ENCODE measurements at places on chromosomes 4 and X.

GRCh38 chr4:54165438-54165837 lies 63.7 kb upstream of the PDGFRA start:
- DNase-seq, result no peak

GRCh38 chrX:51922561-51922960 lies 29.1 kb downstream of the MAGED1 start:
- no peak for DNase-seq

GRCh38 chr4:59200992-59201391 lies 1999.1 kb upstream of the ADGRL3 start:
- no peak for DNase-seq

DNA sequence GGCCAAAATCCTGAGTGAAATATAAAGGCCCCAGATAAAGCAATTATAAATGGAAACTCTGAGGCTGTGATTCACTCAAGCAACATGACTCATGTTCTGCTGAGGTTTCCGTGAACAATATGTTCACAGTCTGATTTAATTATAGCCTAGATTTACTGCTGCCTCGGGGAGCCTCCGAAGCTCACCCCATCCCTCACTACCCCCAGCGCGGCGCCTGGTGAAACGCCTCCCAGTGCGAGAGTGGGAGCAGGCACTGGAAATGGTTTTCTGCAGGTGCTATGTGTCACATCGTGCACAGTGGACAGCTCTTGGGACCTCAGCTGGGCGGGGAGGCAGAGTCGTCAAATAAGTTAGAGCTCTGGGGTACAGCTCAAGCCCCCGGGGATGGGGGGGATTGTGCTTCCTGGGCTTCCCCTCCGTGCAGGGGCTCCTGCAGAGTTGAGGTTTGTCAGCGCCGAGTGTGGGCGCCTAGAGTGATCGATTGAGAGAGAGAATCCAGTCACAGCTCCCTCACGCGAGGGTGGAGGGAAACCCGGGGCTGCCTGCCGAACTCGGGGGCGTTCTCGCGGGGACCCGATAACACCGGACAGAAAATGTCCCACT lies 110.6 kb downstream of the PHKA2 start:
- DNase-seq, result no peak

DNA sequence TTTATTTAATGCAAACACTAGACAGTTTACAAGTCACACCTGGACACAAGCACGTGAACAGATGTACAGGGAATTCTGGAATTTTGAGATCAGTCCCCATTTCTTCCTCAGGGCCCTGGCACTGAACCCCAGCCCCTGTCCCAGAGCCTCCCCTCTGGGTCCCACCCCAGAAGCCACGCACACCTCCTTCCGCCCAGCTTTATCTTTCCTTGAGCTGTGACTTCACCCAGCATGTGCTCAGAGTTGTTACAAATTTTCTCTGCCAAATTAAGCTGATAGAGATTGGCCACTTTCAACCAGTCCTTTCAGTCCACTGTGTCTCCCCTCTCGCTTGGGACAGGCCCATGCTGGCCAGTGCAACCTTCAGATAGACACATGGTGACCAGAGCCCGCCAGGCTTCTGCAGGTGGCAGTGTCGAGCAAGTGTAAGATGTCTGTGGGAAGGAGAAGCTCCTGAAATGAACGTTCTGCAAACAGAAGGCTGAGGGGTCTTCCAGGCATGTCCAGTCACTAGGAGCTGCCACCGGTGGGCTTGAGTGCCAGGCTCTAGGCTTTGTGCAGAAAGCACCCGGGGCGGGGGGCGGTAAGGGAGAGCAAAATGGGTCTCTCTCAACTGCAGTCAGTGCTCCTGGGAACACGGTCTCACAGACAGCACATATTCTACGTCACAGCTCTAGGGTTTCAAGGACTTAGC lies 73.3 kb downstream of the MTMR1 start:
- no peak for DNase-seq

GRCh38 chr4:102541697-102542096 lies 40.5 kb downstream of the NFKB1 start:
- no peak for DNase-seq

DNA sequence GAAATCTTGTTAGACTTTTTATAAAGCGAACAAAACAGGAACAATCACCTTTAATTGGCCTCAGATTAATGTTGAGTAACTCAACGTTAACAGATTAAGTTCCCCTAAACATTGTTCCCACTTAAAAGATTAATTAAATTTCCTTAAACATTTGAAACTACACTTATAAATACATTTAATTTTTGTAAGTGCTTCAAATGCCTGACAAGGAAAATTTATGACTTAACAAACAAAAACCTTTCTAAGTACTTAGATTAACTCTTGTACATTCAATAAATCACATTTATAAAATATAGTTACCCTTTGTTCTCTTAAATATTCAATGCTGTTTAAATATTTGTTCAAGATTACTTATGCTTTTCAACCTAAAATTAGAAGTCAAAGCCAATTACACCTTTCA lies 39.4 kb upstream of the OCIAD2 start:
- no peak for DNase-seq

GRCh38 chr4:147195386-147195785 lies 249.7 kb upstream of the TTC29 start:
- DNase-seq, result no peak

GRCh38 chr4:95959182-95959581 lies 119.3 kb downstream of the PDHA2 start:
- no peak for DNase-seq

- DNase-seq, result no peak
These were observed 28.2 kb downstream of the NELFA start for GRCh38 chr4:1980561-1981041.

GRCh38 chr4:133178956-133179355 lies 29.9 kb downstream of the PCDH10 start:
- DNase-seq, result no peak

DNA sequence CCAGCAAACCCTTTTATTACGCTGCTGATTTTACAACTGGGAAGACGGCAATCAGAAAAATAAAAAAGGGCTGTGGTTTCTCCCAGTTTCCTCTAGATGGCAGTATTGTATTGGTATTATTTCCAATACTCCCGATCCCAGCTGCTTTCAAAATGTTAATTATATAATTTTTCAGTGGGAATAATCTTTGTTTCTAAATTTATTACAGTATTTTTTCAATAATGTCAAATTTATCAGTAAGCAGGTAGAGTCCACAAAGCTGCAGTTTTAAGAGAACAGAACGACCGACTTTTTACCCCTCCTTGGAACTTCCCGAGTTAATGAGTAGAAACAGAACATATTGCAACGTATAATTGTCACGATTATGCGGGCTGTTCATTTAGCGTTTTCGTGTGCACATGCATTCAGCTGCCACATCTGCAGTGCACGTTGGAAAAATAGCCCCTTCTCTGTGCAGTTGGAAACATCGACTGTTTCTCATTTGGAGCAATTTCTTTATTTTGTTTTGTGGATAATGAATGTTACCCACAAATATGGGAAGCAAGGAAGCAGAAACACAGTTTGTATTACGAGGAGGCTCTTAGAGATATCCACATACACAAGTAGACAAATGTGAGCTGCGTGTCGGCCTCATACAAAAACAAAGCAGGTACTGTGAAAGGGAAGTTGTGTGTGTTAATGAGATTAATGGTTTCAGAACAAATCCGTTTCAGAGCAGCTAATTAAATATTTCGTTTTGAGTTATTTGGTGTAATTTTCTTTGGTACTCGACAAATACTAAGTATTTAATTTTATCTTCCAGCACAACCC lies 188.0 kb downstream of the STIM2 start:
- DNase-seq, result no peak

DNA sequence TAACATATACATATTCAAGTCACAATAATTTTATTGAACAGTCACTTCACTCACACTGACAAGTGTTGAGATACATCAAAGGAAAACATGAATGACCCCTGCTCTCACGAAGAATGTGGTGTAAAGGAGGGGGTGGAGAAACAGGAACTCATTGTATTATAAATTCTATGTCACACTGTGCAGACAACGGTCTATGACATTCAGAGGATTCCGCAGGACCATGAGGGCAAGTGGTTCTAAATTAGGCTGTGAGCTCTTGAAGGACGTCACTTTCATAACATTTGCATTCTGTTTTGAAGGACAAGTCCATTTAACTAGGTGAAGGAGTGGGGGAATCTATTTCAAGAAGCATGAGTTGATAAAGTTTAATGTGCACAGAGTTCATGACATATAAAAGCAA lies 415.2 kb upstream of the HS3ST1 start:
- no peak for DNase-seq

- DNase-seq, result no peak
These were observed 501.7 kb upstream of the TENM3 start for GRCh38 chr4:181741513-181741912.

GRCh38 chrX:132044953-132045352 lies 21.9 kb downstream of the STK26 start:
- DNase-seq, result no peak

GRCh38 chrX:143788265-143788664 lies 67.7 kb upstream of the SPANXN2 start:
- no peak for DNase-seq

DNA sequence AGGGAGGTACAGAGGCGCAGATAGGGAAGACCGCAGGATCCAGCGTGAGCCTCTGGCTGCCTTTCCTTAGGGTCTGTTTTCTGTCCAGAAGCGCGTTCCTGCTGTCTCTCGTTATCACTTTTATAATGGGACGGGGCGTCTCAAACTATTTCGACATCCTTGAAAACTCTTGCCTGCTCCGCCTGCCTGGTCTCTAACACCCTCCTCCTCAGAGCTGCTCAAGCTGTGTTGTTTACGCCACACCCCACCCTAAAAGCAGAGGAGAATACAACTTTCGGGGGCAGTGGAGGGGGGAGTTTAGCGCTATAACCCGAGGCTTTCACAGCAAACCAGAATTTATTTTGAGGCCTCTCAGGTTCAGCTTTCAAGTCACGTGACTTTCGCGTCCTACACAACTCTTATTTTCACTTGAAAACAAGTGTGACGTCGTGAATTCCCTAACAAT lies 646 bp upstream of the FAM3A start:
- DNase-seq, result no peak

GRCh38 chrX:26286836-26287235 lies 70.9 kb downstream of the MAGEB5 start:
- no peak for DNase-seq

DNA sequence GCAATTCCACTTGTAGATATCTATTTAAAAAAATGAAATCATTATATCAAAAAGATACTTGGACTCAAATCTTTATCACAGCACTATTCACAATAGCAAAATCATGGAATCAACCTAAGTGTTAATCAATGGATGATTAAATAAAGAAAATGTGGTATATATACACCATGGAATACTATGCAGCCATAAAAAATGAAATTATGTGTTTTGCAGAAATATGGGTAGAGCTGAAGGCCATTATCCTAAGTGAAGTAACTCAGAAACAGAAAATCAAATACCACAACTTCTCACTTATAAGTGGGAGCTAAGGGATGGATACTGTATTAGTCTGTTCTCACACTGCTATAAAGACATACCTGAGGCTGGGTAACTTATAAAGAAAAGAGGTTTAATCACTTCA lies 14.3 kb upstream of the INTU start:
- no peak for DNase-seq

GRCh38 chrX:137550665-137551261 lies 15.2 kb upstream of the ZIC3 start:
- DNase-seq, result no peak
